ENCODE measurements at places on chromosomes 6 and 20.

DNA sequence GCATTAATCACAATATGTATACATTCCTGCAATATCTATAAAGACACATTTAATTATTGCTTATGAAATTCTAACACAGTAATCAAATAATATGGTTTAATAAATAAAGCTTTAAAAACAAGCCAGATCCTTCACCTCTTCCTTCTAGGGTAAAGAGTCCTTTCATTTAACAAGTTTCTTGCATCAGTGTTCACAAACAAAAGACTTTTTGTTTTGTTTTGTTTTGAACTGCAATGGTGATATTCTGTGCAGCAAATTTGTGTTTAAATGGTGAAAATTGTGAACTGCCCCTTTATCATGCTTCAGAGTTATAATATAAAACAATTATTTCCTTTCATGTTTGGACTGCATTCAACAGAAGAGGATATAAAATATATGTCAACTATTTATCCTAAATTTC lies 177.3 kb downstream of the EPHA7 start:
- DNase-seq, result no peak

DNA sequence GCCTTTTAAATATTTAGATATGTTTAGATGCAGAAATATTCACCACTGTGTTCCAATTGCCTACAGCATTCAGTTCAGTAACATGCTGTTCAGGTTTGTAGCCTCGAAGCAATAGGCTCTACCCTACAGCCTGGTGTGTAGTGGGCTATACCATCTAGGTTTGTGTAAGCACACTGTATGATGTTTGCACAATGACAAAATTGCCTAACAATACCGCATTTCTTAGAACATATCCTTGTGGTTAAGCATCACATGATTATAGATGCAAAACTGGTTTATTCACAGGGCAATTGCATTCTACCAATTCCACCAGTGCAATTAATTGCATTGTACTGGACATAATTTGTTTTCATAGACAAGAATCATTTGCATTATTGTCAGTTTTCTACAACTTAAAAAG lies 7.9 kb upstream of the SLC22A16 start:
- no peak for DNase-seq

DNA sequence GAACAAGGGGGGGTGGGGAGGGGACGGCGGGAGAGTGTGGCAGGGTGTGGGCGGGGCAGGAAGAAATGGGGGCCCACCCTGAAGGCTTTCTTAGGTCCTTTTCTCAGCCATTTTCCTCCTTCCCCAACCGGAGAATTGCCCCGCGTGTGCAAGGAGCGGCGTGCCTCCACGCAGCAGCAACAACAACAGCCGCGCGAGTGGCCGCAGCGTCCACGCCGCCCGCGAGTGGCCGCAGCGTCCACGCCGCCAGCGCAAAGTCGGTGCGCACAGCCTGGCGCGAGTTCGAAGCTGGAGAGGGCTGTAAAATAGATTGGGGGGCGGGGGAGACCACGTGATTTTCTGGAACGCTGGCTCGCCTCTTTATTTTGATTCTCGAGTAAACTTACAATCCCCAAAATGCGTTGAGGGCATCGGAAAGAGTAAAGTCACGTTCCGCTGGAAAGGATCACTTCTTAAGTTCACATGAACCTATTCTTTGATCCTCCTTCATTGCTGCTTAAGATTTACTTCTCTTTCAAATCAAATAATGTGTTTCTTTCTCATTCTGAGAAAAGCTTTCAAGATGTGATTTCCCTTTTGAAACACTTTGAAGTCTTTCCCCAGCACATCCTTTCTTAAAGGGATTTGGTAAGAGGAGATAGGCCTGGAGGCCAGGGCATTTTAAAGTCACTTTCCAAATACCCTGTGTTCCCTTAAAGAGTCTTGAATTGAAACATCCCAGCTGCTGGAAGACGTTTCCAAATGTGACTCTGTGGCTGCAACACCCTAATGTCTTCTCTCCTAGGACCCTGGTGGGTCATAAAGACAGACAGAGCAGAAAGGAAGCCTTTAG lies 66.7 kb upstream of the ZNF217 start:
- DNase-seq, result no peak

- no peak for DNase-seq
Observed at GRCh38 chr6:158059108-158059507, 77.4 kb downstream of the SYNJ2 start.

GRCh38 chr6:167054987-167055386 lies 55.8 kb downstream of the CEP43 start:
- DNase-seq, result no peak

GRCh38 chr20:49288250-49288751 lies 10.4 kb upstream of the ZNFX1 start:
- DNase-seq, result no peak

DNA sequence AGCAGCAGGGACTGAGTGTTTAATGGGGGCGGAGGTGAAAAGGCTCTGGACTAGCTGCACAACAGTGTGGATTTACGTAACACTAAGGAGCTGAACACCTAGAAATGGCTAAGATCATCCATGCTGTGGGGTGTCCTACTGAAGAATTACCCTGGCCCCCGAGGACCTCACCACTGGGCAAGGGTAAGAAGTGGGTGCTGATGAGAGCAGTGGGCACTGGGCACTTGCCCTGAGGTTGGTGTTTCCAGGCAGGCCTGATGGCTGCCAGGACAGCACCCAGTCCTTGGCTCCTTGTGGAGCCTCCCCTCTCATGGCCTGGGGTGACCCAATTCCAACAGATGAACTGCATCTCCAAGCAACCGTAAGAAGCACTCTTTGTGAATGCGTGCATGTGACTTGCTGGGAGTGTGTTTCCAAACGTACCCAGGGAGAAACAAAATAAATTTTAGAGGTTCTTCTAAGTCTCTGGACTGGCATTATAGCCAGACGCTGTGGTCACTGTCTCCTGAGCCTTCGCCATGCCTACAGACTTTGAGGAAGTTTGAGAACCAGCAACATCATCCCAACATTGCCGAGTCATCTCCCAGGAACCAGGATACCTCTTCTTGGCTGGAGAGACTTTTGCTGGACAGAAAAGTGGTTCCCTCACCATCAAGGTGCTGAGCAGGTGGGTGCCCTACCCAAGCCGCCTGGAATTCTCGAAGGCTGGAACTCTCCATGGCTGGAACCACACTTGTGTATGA lies 245.9 kb downstream of the ERMARD start:
- peak; percentile 67 for DNase-seq

Data from osteocyte (in vitro differentiated cells).